Midbrain (tissue), 1 donor: ENCODE measurements at places on chromosomes 4 and X.

DNA sequence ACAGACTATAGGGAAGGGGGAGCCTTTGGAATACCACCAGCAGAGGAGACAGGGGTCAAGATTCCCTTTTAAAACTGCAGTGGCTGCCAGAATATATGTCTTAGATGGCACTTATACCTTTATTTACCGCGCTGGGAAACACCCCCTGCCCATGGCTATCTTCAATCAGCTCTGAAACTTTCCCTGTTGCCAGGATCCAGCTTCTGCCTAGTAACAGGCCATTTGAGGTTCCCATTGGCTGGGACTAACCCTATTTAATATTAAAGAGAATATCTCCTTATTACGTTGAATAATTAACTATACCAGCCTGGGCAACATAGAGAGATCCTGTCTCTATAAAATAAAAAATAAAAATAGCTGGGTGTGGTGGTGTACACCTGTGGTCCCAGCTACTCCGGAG lies 23.8 kb downstream of the SOWAHB start:
- DNase-seq, result no peak

DNA sequence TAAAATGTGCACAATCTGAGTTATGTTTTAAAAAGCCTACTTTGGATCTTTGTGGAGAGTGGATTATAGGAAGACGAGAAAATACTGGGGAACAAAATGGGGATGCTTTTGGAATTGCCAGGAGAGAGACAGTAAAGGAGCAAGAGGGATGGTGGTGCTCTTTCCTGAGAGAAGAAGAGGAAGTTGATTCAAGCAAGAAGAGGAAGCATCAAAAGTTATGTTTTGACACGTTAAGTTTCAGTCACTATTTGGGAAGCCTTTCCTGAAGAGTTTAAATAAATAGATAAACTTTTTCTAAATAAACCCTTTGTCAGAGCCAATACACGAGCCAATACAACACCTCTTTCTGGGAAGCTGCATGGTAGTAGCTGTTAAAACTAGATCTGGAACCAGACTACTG lies 394.1 kb downstream of the GALNTL6 start:
- no peak for DNase-seq

GRCh38 chrX:151402719-151403390 lies 5.8 kb downstream of the VMA21 start:
- no peak for DNase-seq

GRCh38 chrX:119488749-119489148 lies 20.5 kb downstream of the SLC25A5 start:
- DNase-seq, result peak; percentile 11

DNA sequence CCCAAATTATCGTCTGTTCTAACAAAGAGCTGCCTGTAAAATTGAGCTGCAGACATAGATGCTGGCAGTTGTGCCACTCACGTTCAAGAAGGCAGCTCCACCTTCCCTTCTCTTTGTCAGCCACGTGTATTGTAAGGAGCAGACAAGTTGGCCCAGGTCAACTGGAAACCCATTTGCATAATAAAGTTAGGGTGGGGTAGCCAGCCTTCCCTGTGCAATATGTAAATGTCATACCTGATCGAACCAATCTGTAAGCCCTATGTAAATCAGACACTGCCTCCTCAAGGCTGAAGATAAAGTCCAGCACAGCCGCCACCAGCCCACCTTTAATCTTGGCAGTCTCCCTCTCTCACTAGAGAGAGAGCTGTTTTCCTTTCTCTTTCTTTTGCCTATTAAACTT lies 117.2 kb downstream of the TMEM144 start:
- no peak for DNase-seq

DNA sequence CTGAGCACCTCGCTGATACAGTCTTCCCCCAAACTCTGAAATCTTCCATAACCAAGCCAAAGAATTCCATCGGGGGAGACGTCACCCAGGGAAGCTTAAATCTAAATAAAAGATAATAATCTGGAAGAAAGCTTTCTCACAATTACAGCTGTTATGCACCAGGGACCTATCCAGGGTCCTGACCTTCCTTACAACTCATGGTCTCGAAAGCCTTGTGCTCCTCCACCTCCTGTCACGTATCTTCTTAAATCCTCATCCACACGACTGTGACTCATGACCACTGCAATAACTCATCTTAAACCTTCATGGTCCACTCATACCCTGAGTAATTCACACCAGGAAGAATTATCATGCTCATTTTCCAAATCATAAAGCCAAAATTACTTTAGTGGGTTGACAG lies 166.8 kb upstream of the FRG1 start:
- no peak for DNase-seq

DNA sequence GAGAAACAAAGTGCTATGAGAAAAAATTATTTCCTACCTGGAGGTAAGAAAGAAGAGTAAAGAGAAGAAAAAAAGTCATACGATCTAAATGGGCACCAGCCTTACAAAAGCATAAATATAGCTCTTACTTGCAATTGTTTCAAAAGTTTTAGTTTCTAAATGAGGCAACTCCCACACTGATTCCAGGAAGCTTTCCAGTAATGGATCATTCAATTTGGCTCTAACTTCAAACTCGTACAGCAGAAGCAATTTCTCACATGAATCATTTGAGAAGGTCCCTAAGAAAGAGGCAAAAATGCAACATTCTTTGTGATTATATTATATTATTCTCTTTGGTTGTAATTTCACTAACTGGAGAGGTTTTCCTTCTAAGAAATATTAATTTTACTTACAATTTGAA lies 109.9 kb downstream of the DLG3 start:
- DNase-seq, result no peak

DNA sequence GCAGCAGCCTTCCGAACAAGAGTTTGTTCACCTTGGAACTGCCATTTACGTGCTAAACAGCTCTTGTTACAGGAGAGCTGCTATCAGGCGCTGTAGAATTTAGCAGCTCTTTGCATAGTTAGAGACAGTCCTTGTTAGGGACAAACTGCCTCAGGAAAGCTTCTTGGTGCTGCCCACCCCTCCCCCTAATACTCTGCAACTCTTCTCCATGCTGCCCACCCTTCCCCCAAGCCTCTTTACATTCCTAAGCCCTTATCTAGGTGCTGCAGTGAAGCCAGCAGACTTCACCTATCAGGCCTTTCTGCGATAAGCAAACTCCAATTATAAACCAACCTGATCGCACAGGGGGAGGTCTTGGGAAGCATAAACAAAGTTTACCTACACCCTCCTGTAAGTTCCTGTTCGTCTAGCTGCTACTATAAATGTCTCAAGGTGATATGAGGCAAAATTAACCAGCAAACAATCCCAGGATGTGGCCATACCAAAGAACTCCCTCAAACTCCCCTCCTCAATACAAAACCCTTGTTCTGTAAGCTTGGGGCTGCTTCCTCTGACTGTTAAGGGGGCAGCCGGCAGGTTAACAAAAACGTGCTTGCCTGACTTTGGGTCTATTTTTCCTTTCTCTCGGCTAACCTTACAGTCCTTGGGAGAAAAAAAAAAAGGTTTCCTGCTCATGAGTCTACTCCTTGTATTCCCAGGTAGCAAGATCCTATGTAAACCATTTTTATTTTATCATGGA lies 74.0 kb upstream of the GC start:
- DNase-seq, result no peak
